ENCODE measurements at places on chromosomes 12 and 14. TPM values are rescaled to one million over a fixed set of nuclear protein-coding genes. Genes with fewer than 3 reads are reported as not detected.

DNA sequence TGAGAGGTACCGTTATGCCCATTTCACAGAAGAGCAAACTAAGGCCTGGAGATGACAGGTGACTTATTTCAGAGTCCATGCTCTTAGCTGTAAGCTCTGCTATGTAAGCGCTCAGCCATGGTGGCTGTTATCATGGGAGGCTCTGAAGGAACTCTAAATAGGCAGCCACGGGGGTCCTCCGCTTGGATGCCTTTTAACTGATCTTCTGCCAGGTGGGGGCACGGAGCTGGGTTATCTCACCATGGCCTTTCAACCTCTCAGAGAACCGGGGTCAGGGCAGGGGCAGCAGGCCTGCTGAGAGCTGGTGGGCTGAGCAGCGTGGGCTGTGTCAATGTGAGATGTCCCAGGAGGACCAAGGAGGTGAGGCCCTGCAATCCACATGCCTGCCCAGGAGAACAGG, 49.7 kb upstream of the RBM19 start:
- no peak overlapping the region for H3K4me3 ChIP-seq
- no peaks in the 10 kb centered on the region for H3K27me3 ChIP-seq
- H3K27ac ChIP-seq = no peak overlapping the region

DNA sequence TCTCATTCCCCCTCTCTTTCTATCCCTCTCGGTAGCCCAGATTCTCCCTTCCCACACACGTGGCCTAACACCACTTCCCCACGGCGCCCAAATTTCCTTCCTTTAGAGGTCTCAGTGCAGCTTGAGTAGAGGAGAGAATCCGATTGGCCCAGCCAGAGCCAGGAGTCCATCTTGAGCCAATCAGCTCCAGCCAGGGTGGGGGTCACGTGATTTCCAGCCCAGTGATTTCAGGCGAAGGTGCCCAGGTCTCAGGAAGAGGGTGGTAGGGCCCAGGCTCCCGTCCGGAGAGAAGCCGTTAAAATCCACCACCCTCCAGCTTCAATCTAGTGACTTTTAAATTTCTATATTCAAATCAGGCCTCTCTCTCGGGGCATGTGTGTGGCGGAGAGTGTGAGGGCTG, 45.2 kb upstream of the MYL2 start:
- no peak overlapping the region for H3K27ac ChIP-seq
- H3K36me3 ChIP-seq = no peaks in the 10 kb centered on the region
- H3K4me1 ChIP-seq = no peaks in the 10 kb centered on the region
- peaks cover 5% of the 10 kb centered on the region for H3K27me3 ChIP-seq
- H3K4me3 ChIP-seq = no peak overlapping the region
- no peak for DNase-seq

The OR4K17 gene
- polyA plus RNA-seq = not detected

DNA sequence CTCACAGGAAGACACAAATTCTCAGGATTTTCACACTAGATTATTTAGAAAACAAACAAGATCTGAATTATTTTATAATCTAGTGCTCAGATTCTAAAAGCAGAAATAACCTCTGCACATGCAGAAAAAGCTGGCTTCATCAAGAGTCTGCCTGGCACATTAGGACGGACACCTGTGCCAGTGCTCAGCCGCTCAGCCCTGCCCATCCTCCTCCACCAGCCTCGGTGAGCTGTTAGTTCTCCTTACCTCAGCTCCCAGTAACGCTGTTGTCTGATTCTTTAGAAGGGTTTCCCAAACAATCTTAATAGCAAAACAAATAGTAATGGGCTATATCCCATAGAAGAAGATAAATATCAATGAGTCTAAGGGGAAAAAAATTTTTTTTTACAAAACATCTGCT, 27.7 kb downstream of the DUSP16 start:
- no peak for DNase-seq
- H3K4me1 ChIP-seq = no peaks in the 10 kb centered on the region
- no peak overlapping the region for H3K27ac ChIP-seq
- H3K4me3 ChIP-seq = no peak overlapping the region
- H3K27me3 ChIP-seq = no peaks in the 10 kb centered on the region

Measured in B cell (primary cell).